Suppressor macrophage treated with lipopolysaccharide for 1 hour (primary cell): ENCODE measurements at places on chromosomes 2 and 18.

- DNase-seq, result no peak
Observed at GRCh38 chr2:156189584-156189983, 142.9 kb downstream of the NR4A2 start.

GRCh38 chr2:73969356-73969755, 15.4 kb upstream of the TET3 start:
- peak; percentile 50 for DNase-seq

GRCh38 chr2:65435625-65436168, 3.3 kb upstream of the SPRED2 start:
- peak; percentile 91 for DNase-seq

DNA sequence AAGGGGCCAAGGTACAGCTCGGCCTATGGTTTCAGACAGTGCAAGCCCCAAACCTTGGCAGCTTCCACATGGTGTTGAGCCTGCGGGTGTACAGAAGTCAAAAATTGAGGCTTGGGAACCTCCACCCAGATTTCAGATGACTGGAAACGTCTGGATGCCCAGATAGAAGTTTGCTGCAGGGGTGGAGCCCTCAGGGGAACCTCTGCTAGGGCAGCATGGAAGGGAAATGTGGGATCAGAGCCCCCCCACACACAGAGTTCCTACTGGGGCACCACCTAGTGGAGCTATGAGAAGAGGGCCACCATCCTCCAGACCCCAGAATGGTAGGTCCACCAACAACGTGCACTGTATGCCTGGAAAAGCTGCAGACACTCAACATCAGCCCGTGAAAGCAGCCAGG, 15.0 kb upstream of the DNAH7 start:
- DNase-seq, result no peak

- DNase-seq, result no peak
Observed at GRCh38 chr2:142131010-142131669, at the start of gene LRP1B. TSS of gene LRP1B (minus strand) at chr2:142131016. CDS start at chr2:142130729, 287 bp downstream.

DNA sequence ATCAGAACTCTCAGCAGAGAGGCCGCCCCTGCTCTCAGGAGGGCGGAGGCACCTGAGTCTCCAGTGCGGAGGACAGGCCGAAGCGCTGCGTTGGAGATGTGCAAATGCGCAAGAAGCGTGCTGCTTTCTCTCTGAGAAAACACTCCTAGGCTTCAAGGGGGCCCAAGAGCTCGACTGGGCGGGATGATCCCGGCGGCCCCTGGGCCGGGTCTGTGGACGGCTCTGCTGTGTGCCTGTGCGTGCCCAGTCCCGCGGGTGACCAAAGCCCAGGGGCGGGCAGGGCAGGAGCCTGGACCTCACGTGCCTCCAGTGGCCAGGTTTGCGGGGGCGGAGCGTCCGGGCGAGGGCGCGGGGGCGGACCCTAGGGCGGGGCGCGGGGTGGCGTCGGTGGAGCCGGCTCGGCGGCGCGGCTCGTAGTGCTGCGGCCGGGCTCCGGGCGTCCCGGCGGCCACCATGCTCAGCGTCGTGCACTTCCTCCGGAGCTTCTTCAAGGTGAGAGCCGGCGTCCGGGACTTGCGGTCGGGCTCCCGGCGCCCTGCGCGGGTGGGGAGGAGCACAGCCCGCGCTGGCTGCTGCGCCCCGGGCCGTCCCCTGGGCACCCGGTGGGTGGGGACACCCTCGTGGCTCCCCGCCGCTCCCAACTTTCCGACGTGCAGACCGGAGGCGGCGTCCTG, at the start of gene ARHGEF4:
TSS of gene ARHGEF4 (plus strand) at position 414 of the 674 bp plus-strand sequence. CDS start at position 454, 40 bp downstream.
- DNase-seq, result peak; percentile 3

DNA sequence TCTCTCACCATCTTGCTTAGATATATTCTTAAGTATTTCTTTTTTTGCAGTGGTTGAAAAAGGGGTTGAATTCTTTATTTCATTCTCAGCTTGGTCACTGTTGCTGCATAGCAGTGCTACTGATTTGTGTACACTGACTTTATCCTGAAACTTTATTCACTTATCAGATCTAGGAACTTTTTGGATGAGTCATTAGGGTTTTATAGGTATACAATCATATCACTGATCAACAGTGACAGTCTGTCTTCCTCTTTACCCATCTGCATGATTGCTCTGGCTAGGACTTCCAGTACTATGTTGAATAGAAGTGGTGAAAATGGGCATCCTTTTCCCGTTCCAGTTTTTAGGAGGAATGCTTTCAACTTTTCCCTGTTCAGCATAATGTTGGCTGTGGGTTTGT, 6.5 kb downstream of the STARD6 start:
- no peak for DNase-seq

GRCh38 chr2:54724560-54725342, 1.3 kb downstream of the EML6 start:
- peak; percentile 43 for DNase-seq

GRCh38 chr2:32262105-32262504, 2.6 kb downstream of the NLRC4 start:
- peak; percentile 76 for DNase-seq

- DNase-seq, result no peak
Observed at GRCh38 chr2:22215517-22215916, 1091.7 kb downstream of the TDRD15 start.

DNA sequence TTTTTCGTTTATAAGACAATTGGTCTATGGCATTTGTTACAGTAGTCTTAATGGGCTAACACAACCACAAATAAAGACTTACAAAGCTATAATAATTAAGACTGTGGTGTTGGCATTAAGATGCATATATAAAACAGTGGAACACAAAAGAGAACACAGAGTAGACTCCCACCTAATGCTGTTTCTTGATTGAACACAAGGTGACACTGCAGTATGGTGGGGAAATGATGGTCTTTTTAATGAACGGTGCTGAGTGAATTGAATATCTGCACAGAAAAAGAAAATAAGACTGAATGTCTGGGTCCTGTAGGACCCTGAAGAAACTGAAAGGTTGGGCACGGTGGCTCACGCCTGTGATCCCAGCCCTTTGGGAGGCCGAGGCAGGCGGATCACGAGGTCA, 1136.6 kb upstream of the NXPH2 start:
- DNase-seq, result no peak
